ENCODE measurements at places on chromosomes 3 and 15. TPM values are rescaled to one million over a fixed set of nuclear protein-coding genes. Genes with fewer than 3 reads are reported as not detected.

Gene GNB4
- total RNA-seq: 13.2 TPM

- no peak for ATAC-seq
Measured at GRCh38 chr15:88655800-88656488, 17.1 kb downstream of the ISG20 start.

GRCh38 chr15:42549032-42549491, 424 bp downstream of the HAUS2 start:
- peak; percentile 36 for ATAC-seq

DNA sequence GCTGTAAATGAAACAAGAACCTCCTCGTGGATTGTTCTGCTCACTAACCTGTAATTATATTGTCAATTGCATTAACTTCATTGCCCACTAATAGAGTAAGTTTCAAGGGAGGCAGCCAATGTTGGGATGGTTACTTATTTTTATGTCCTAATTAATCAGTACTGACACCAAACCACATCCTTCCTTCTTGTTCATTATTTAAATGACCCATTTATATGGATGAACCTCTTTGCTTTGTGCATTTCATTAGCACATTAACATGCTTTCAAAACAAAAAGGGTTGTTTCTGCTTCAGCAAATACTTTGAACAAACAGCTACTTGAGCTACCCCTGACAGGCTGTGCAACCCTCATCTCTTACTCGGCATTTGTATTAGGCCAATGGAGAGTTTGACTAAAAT, 374.2 kb downstream of the MECOM start:
- ATAC-seq: no peak

GRCh38 chr3:123700791-123701722, 116.2 kb upstream of the HACD2 start:
- no peak for ATAC-seq

Gene RAB7A
- total RNA-seq: 231 TPM

GRCh38 chr15:40850576-40851112, 6.8 kb downstream of the SPINT1 start:
- ATAC-seq: no peak
